ENCODE measurements at places on chromosomes 7 and 10.

GRCh38 chr7:107315716-107316220 is 147.0 kb downstream of the HBP1 start:
- no peak for DNase-seq

- DNase-seq, result peak; percentile 1
Measured at GRCh38 chr7:85851571-85852193, 664.8 kb upstream of the SEMA3D start.

GRCh38 chr10:117363028-117363427 is 12.2 kb downstream of the PDZD8 start:
- no peak for DNase-seq

DNA sequence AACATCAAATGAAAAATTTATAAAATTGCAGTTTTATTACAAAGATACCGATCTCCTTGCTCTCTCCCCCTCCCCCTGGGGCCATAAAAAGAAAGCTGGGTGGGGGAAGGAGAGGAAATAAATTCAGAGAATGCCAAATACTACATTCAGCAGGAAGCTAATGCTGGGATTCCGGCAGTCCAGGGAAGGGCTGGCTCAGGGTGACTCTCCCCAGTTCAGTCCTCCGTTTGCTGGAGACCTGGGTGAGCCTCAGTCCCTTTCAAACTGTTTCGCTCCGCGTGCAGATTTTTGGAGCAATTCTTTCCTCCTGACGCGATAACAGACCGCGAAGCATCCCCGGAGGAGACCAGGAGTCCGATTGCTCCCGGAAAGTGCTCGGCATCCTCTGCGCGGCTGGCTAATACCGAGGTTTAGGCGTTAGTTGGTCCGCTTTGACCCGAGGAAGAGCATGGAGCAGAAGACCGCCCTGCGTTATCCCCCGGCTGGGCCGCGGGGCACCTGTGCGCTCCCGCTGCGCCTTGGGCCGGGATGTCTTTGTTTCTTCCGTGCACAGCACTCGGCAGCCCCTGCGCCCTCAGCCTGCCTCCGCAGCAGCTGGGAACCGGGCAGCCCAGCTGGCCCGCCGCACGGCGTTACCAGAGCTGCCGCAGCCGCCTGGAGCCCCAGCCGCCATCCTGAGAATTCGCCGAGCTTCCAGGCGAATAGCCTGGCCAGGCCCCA is 3.9 kb upstream of the HOXA2 start:
- no peak for DNase-seq

GRCh38 chr10:131937836-131938235 is 37.0 kb downstream of the PPP2R2D start:
- no peak for DNase-seq

GRCh38 chr7:107277331-107277730 is 108.5 kb downstream of the HBP1 start:
- no peak for DNase-seq

DNA sequence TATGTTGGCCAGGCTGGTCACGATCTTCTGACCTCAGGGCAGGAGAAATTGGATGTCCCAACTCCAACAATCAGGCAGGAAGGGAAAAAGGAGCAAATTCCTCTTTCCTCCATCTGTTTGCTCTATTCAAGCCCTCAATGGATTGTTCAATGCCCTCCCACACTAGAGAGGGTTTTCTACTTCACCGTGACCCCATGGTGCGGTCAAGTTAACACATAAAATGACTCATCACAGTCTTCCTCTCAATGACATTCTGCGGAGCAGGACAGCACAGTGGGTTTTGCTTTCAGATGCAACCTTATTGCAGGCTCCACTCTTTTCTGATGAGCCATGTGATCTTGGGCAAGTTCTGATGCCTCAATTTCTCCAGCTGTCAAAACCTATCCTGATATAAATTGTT is 364.9 kb downstream of the ANKRD30A start:
- DNase-seq, result no peak

- DNase-seq, result no peak
Measured at GRCh38 chr10:49300140-49300974, 1.4 kb downstream of the C10orf71 start.

- DNase-seq, result no peak
Measured at GRCh38 chr10:111593578-111593977, 516.7 kb downstream of the ADRA2A start.

- DNase-seq, result peak; percentile 19
Measured at GRCh38 chr7:28686418-28686800, 271.7 kb downstream of the TRIL start.

DNA sequence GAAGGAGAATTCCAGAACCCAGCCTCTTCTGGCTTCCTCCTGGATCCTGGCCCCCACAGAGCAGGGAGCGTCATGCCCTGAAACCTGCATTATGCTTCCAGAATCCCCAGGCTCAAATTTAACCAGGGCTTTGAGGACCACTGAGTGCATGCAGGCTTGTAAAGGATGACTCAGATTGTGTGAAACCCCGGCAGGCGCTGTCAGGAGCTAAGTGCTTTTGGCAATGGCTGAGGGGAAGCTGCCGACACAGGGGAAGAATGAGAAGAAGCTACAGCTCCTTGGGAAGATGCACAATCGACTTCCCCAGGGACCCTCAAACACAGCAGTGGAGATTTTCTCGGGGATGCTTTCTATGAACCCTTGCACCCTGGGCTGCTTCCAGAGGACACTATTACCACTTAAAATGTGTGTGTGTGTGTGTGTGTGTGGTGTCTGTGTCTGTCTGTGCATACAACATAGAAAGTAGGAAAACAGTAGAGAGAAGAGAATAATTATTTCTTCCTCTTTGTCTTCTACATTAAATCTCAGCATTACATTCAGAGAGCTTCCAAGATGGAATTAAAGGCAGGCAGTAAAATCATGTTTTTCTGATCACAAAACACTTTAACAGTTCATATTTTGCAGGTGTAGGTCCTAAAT is 183.5 kb upstream of the INHBA start:
- DNase-seq, result no peak

- DNase-seq, result no peak
Measured at GRCh38 chr7:618539-619367, 99.1 kb upstream of the PDGFA start.

- no peak for DNase-seq
Measured at GRCh38 chr7:1490837-1491236, 13.4 kb downstream of the INTS1 start.

- DNase-seq, result no peak
Measured at GRCh38 chr10:6300106-6300783, 97.5 kb downstream of the PFKFB3 start.

DNA sequence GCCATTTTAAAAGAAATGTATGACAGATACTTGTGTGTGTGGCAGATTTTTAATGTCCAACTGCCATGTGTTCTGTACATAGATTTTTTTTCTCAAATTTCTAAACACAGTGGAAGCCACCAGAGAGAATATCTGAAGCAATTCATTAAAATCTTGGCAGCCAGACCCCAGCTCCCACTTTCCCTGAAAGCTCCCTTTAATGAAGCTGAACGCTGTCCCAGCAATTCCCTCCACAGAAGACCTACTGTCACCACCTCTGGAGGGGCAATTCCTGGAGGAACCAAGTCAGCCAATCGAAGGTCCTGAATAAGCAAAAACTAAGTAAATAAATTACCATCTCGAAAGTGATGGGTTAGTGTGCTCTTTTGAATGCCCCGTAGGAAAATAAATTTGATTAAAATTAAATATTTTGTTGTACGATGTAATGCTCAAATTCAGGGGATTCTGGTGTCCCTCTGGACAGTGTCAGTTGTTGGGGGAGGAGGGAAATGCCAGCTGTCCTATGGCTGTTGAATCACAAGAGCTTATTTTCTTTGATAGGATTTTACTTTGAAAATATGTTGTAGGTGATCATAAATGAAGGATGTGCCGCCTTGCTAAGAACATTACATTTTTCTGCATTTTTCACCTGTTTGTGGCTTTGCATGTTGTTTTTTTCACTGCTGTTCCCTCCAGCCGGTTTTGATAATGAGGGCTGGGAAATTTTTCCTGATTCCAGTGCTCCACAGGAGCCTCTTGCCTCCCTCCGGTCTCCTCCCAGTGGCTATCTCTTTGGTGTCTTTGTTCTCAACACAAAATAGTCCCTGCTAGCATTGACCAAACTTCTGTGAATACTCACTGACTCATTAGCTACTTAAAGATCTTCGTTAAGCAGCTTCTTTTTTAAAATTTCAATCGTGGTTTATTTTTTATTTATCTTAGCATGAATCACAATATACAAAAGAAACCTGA is 9.2 kb upstream of the GSAP start:
- no peak for DNase-seq

GRCh38 chr7:71348821-71349681 is 217.1 kb downstream of the GALNT17 start:
- peak; percentile 5 for DNase-seq

GRCh38 chr7:43443381-43443780 is 139.5 kb upstream of the STK17A start:
- DNase-seq, result no peak

GRCh38 chr10:114808982-114809381 is 12.6 kb upstream of the FHIP2A start:
- DNase-seq, result no peak

- DNase-seq, result no peak
Measured at GRCh38 chr10:9733766-9734165, 1283.9 kb upstream of the CELF2 start.

GRCh38 chr10:73044378-73045285 is 52.0 kb downstream of the P4HA1 start:
- DNase-seq, result no peak

GRCh38 chr7:42125321-42125720 is 111.7 kb downstream of the GLI3 start:
- no peak for DNase-seq

GRCh38 chr10:121457729-121458128 is 140.5 kb downstream of the FGFR2 start:
- no peak for DNase-seq

- peak; percentile 25 for DNase-seq
Measured at GRCh38 chr7:134632937-134633540, 13.6 kb upstream of the BPGM start.

- no peak for DNase-seq
Measured at GRCh38 chr10:98649170-98649569, 202.4 kb upstream of the HPS1 start.

- no peak for DNase-seq
Measured at GRCh38 chr10:55224007-55224781, 423.2 kb upstream of the PCDH15 start.

GRCh38 chr7:105122619-105123018 is 108.6 kb downstream of the KMT2E start:
- no peak for DNase-seq

DNA sequence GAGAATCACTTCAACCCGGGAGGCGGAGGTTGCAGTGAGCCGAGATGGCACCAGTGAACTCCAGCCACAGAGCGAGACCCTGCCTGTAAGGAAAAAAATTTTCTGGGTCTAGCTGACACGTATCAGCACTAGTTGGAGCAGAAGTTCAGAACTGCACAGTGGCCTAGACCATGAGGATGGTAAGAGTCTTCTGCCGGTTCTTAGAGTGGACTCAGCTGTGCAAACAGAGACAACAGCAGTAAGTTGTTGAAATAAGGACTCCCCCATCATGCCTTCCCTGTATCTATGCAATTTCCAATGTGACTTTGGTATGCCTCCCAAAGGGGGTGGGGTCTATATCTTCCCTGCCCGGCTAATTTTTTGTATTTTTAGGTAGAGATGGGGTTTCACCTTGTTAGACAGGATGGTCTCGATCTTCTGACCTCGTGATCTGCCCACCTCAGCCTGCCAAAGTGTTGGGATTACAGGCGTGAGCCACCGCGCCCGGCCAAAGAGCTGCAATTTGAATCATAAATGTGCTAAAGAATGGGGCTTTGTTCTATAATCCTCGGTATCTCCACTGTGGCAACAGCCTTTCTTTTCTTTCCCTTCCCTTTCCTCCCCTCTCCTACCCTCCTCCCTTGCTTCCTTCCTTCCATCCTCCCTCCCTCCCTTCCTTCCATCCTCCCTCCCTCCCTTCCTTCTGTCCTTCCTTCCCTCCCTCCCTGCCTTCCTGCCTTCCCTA is 14.5 kb upstream of the RNF216 start:
- no peak for DNase-seq

DNA sequence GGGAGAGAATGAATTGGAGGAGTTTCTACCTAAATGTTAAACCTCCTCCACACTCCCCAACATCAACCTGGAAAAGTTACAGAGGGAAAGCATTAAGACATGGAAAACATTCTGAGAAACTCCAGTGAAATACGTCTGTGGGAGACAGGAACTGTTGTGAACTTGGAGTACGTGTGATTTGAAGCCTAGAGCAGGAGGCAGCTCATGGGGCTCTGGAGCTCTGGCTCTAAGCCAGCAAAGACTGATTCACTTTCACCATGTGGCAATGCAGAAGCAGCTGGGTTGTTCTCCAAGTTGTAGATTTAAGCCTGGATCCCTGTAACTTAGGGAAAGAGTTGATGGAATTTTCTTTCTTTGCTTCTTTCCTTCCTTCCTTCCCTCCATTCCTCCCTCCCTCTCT is 503.2 kb downstream of the NRG3 start:
- DNase-seq, result no peak

GRCh38 chr7:26627891-26628341 is 236.5 kb downstream of the SKAP2 start:
- DNase-seq, result peak; percentile 86

DNA sequence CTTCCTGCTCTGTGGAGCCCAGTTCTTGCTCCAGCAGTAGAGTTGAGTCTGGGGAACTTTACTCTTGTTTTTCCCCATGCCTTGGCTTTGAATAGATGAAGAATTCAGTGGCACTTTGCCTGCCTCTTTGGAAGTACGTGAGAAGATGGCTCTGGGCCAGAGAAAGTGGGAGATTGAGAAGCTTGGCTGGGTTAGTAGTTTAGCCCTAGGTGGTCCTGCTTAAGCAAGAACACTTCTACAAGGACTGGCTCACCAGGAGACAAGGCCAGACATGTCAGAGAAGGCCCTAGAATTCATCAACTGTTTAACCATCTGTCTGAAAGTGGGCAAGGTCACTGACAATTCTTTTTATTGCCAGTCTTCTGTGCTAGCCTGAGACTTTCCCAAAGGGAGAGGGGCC is 410.3 kb downstream of the TYW1 start:
- no peak for DNase-seq

GRCh38 chr10:74272288-74272687 is 121.3 kb downstream of the ADK start:
- DNase-seq, result no peak

GRCh38 chr7:94154182-94154581 is 150.0 kb upstream of the BET1 start:
- no peak for DNase-seq

GRCh38 chr7:112366886-112367285 is 83.4 kb upstream of the IFRD1 start:
- no peak for DNase-seq

DNA sequence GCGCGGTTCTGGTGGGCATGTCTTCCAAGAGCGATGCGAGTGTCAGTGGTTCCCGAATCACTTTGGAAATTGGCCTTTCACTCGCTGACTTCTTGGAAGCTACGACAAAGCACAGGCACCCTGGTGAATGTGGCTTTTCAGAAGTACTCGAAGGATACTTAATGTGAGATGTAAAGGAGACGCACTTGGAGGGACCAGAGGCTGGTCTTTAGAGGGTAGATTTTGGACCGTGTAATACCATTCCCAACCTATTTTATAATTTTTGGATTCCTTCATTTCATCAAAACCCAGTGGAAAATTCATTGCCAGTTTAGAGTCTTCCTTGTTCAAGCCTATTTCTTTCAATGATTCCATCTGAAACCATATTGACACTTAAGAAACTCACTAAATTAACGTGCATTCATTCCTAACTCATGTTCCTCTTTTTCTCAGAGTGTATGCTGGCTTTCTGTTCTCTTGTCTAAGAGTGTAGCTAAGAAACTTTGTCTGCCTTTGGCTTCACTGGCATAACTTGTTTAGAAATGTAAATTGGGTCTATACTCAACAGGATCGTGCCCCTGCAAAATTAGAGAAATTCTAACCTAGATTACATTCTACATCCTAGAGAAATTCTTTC is 645 bp upstream of the COPG2 start:
- no peak for DNase-seq
